ENCODE measurements at places on chromosomes 2 and 18.

GRCh38 chr2:8022908-8023640 is 658.8 kb upstream of the ID2 start:
- DNase-seq, result no peak

GRCh38 chr2:122627388-122627787 is 871.9 kb downstream of the TSN start:
- DNase-seq, result no peak

GRCh38 chr2:109549016-109549590 is 64.7 kb downstream of the SEPTIN10 start:
- DNase-seq, result no peak

DNA sequence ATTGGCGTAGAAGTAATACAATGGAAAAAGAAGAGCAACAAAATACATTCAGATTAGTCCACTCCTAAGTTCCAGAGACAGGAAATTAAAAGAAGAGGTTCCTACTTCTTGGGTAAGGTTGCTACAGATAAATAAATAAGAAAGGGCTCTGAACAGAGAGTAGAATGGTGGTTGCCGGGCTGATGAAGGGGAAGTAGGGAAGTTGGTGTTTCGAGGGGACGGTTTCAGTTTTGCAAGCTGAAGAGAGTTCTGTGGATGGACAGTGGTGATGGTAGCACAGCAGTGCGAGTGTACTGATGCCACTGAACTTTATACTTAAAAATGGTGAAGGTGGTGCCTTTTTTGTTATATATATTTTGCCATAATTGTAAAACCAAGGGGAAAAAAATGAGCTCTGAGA is 48.2 kb downstream of the CABYR start:
- DNase-seq, result no peak

GRCh38 chr18:2331491-2331890 is 239.8 kb downstream of the METTL4 start:
- no peak for DNase-seq

- DNase-seq, result no peak
Observed at GRCh38 chr2:232042911-232043574, 81.5 kb downstream of the DIS3L2 start.

DNA sequence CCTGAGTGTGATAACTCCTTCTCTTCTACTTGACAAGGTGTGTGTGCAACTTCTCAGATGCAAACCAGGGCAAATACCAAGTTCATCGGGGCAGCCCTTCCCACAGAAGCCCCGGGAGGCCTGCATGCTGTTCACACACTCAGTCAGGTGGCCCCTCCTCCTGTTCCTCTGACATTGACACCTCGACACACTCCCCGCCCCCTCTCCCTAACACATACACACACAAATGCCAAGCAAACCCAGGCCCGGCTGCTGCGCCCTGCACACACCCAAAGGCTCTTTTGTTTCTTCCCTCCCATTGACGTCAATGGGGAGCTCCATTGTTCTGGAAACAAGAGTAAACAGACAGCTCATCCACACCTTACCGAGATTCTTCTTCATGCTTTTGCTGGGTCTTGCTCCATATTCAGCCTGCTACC is 1.7 kb upstream of the PER2 start:
- DNase-seq, result no peak

DNA sequence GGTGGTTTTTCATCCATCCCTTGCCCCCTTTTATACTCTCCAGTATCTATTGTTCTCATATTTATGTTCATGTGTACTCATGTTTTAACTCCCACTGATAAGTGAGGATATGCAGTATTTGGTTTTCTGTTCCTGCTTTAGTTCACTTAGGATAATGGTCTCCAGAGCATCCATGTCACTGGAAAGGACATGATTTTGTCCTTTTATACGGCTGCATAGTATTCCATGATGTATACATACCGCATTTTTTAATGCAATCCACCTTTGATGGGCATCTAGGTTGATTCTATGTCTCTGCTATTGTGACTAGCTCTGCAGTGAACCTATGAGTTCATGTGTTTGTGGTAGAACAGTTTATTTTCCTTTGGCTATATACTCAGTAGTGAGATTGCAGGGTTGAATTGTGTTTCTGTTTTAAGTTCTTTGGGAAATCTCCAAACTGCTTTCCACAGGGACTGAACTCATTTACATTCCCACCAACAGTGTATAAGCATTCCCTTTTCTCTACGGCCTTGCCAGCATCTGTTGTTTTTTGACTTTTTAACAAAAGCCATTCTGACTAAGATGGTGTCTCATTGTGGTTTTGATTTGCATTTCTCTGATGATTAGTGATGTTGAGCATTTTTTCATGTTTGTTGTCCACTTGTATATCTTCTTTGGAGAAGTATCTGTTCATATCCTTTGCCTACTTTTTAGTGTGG is 420.2 kb downstream of the THSD7B start:
- DNase-seq, result no peak

DNA sequence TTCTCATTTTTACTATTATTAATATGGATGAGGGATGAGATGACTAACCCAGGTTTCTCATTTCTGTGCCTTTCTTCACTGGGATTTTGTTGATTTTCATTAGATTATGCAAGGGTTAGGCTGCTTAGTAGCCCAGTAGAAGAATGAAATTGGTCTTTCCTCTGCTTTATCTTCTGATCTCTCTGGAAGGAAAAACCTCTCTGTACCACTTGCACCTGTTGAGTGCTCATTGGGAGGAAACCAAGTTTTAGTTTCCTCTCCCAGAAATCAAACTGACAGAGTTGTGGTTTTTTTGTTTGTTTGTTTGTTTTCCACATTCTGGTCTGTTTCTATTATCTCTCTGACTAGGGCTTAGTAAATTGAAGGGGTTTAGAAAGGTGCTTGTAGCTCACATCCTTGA is 60.8 kb downstream of the KIAA1328 start:
- DNase-seq, result no peak

DNA sequence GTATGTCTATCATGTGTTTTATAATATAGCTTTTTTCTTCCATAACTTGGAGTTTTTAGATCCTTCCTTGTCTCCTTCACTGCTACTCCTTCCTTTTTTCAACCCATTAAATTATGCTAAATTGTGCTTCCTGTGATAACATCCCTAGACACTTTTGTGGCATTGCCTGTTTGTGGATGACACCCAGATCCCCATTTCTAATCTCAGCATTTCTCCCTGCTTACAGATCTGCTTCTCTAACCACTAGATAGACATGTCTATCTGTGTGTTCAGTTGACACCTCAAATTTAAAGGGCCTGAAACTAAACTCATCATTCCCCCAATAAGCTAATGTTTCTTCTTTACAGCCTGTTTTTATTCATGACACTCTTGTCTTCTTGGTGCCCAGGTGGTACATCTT is 244.8 kb downstream of the BABAM2 start:
- no peak for DNase-seq

DNA sequence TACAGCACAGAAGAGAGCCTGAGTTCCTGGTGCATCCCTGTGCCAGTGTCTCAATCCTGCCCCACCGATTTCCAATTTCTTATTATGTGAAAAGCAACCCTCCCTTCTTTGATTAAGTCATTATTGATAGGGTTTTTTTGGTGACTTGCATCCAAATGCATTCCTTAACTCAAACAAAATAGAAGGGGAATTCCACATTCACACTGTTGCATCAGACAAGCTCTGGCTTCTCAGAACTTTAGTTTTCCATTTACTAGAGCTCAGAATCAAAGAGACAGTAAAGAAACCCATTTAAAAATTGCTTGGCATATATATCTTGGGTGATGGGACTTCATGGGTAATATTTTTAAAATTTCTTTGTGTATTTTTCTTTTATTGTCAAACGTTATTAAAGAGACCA is 13.8 kb upstream of the TMEM200C start:
- no peak for DNase-seq

DNA sequence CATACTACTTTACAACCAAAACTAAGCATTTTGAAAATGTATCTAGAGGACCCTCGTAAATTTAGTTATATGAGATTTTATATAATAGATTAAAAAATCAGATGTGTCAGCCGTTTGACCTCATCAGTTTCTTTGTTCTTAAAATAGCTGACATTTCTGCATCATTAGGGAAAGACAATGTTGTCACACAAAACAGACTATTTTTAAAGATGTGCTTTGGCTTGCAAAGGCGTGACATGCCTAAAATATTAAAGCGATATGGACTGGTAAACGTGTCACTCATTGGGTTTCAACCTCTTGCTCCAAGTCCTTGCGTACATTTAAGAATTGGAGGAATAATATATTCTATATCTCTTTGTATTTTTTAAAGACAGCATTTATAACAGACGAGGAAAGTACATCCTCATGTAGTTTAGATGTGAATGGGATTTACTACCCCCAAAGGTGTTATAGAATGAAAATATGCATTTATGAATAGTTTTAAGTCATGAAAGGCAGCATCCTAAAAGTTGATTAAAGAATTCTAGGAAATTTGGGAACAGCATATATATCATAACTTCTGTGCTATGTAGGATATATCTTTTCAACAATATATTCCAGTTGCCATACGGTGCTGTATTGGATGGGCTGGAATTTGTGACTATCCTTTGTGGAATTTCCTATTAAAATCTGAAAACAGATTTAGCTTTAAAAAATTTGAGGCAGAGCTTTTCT is 3.8 kb downstream of the MYL12A start:
- DNase-seq, result no peak

DNA sequence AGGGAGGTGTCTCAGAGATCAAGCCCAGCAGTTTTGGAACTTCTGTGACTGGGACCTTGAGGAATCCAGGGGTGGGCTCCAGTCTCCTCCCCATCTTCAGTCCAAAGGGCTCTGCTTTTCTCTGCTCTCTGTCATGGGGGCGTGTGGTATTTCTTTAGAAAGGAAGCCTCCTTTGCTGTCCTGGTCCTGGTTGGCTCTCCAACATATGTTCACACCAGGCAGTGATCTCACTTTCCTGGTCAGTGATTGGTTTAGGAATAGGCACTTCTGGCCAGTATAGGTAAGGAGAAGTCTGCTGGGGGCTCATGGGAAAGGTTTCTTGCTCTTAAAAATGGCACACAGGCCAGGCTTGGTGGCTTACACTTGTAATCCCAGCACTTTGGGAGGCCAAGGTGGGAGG is 115.5 kb upstream of the HAAO start:
- DNase-seq, result no peak

- no peak for DNase-seq
Observed at GRCh38 chr2:241356871-241357260, 781 bp downstream of the FARP2 start.

GRCh38 chr2:19137433-19137832 is 221.0 kb downstream of the OSR1 start:
- DNase-seq, result no peak

- DNase-seq, result no peak
Observed at GRCh38 chr2:176793792-176794191, 418.8 kb upstream of the HNRNPA3 start.

DNA sequence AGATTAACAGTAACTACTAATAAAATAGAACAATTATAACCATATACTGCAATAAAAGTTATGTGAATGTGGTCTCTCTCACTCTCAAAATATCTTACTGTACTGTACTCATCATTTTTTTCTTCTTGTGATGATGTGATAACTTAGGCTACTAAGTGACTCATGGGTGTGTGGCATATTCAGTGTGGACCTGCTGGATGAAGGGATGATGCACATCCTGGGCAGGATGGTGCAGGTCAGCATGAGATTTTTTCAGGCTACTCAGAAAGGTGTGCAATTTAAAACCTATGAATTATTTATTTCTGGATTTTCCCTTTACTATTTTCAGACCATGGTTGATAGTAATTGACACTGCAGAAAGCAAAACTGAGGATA is 90.7 kb downstream of the NCKAP5 start:
- DNase-seq, result no peak

GRCh38 chr18:39732918-39733317 is 2167.3 kb upstream of the CELF4 start:
- DNase-seq, result no peak

GRCh38 chr2:84905181-84906107 is at the start of gene TMSB10:
TMSB10 (plus strand) TSS chr2:84905656.
- no peak for DNase-seq

Measured in cortex of kidney (tissue), 1 donor.